ENCODE measurements at places on chromosomes 4 and X. TPM values are rescaled to one million over a fixed set of nuclear protein-coding genes. Genes with fewer than 3 reads are reported as not detected.

DNA sequence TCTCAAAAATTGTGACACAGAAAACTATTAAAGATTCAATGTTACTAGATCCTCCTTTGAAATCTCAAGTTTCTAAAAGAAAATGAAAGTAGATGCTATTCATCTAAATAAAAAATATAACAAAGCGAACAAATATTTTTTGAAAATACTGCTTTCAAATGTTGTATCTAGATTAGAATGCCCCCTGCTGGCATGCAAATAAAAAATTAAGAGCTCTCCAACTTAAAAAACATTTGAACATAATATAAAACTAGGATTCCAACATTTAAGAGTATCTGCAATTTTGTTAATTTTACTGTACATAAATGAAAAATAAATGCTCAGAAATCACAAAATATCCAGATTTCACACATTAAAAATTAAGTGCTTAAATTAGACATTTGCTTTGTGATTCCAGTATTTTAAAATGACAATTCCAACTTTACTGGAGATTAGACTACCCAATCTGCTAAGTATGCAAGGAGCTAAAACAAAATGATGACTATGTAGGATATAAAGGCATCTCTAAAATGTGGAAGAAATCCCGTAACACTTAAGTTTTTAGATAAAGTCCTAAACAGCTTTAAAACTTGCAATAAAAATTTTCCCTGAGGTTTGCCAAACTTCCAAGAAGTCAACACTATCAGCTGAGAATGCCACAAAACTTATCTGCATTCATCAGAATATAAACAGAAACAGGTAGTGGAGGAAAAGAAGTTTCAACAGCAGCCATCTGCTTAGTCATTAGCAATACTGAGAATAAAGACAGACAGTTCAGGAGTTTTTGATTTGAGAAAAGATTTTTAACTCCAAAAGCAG, 32.7 kb downstream of the DHX15 start:
- DNase-seq = peak; percentile 24

DNA sequence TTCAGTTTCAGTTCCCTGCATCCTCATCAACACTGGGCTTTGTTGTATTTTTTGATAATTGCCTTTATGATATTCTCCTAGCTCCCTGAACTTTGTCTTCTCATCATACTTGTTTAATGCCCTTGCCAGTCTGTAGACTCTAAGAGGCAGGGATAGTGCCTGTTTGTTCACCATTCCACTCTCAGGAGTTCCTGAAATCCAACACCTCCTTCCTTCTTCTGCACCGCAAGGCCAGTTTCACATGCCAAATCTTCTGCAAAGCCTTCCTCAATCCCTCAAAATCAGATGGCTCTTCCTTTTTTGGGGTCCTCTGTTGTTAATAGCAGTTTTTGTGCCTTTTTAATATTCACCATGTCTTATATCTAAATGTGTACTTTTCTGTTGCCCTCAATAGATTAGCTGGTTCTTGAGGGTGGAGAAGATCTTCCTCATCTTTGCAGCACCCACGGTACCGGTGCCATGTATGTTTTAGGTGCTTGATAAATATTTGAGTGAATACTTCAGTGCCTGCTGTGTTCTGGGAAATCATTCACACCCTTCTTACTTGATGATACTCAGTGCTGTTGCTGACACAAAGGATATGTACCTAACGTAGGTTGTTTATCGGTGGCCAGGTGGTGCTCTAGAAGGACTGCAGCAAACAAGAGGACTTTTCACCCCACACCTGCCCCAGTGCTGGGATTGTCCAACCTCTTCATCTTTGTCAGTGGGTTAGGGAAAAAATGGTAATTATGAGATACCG, 85.3 kb upstream of the LIMCH1 start:
- no peak for DNase-seq

- no peak for DNase-seq
Measured at GRCh38 chrX:99798936-99799335, 611.1 kb downstream of the PCDH19 start.

- no peak for DNase-seq
Measured at GRCh38 chrX:66007851-66008250, 32.0 kb downstream of the VSIG4 start.

- no peak for DNase-seq
Measured at GRCh38 chr4:16290681-16291420, 64.6 kb upstream of the TAPT1 start.

DNA sequence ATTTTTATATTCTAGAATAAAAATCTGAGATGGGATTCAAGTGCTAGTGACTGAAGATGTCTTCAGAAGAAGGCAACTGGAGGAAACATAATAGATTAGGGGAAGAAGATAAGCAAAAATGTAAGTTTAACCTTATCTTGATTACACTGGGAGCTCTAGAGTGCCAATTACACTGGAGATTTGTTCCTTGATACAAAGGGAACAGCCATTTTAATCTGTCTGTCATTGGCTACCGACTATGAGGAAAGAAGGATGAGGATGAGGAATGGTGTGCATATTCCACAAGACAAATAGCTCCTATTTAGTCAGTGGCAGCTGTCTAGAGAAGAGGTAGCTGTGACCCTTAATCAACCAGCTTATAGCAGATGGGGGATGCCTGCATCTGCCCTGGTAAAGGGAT, 1034.5 kb upstream of the IGFBP7 start:
- no peak for DNase-seq

DNA sequence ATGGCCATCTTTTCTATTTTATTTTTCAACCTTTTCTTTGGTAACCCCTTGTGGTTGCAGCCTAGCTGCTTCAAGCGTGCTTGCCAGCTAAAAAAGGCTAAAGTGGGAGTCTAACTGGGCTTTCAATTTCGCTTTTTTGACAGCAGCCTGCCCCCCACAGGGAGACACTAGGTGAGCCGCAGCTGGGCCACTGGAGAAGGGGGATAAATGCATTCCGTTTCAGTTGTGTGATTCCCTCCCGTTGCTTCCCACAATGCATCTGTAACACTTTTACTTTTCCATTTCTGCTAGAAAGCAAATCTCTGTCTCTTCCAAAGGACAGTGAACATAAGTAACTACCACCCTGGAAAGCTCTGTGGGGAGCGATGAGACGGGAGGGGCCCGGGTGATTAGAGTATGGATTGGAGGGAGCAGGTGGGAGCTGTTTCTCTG, 86.3 kb upstream of the RAPGEF2 start:
- peak; percentile 31 for DNase-seq

DNA sequence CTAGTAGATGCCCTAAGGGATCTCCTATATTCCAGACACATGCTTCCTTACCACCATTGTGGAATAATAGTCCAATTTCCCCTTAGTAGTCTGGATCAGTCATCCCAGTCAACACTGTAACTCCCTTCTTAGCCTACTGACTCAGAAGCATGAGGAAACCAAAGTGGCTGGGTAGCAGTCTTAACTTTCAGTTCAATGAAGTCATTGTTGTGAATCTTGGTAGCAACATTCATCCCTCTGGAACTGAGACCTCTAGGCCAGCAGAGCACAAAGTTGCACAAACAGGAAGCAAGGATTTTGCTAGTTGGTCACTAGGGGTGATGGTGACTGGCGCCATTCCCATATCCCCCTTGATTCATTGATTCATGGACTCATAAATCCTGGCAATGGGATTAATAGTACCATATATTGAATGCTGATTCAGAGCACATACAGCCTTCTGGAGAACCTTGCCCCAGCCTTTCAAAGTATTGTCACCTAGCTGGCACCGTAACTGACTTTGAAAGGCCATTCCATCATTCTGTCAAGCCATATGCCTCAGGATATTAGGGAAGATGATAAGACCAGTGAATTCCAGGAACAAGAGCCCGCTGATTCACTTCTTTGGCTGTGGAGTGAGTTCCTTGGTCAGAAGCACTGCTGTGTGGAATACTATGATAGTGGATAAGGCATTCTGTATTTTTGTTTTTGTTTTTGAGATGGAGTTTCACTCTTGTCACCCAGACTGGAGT, 19.7 kb upstream of the GPAT3 start:
- DNase-seq = peak; percentile 87

- peak; percentile 55 for DNase-seq
Measured at GRCh38 chr4:52376132-52376704, 282.9 kb downstream of the USP46 start.

DNA sequence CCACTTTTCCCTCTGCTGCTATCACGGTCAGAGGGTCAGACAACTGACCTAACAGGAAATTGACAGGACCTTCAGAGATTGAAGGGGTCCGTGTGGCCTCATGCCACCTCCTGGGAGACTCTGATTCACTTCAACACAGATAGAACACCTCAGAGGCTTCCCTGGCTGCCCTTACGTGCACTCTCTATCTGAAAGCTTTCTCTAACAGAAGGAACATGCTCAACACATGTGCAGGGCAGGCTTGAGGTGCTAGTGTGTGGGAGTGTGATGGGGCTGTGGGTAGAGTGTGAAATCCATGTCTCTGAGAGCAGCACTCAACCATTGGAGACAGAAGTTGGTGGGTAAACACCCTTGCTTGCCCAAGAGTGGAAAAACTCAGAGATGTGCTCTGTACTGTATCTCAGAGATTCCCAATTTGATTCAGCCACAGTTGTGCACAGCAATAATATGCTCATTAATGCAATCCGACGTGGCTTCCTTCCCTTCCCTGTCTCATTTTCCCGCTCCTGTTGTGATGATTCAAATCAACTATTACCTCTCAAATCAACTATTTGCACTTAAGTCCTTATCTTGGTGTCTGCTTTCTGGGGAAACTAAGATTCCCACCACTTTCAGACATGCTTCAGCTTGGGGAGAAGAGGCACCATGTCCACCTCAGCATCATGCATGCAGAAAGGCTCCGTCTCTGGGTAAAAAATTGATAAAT, 62.0 kb upstream of the MAGEB2 start:
- DNase-seq = no peak

- DNase-seq = no peak
Measured at GRCh38 chr4:2248044-2248780, 6.3 kb upstream of the HAUS3 start.

The MUC7 gene
- not detected for total RNA-seq

The C4orf36 gene
- 2.9 TPM for total RNA-seq

The RIBC1 gene
- total RNA-seq = 2.6 TPM

The SFRP2 gene
- total RNA-seq = not detected

All from A172 (cell line).